Mucosa of descending colon (tissue), 3 donors: ENCODE measurements at places on chromosomes 5 and 9.

GRCh38 chr9:117224695-117225094, 190.2 kb downstream of the ASTN2 start:
- DNase-seq, result no peak

GRCh38 chr5:133933670-133934295, 34.6 kb downstream of the C5orf15 start:
- no peak for DNase-seq

DNA sequence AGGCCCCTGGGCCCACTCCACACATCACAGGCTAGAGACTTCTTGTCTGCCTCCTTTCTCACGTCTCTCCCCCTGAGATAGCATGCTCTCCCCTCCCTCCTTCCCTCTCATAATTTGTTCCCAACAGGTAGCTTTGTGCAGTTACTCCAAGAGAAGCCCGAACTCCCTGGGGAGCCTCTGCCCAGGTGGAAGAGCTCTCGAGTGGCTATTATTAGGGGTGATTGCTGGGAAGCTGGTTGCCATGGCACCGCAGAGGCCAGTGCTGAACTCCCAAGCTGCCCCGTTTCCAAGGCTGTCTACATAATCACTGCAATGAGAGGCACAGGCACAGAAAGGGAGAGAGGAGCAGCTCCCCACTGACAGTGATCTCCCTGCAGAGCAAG, 104.7 kb upstream of the GPR151 start:
- DNase-seq, result no peak

- peak; percentile 87 for DNase-seq
Measured at GRCh38 chr9:137391411-137391754, 31.6 kb downstream of the EXD3 start.

DNA sequence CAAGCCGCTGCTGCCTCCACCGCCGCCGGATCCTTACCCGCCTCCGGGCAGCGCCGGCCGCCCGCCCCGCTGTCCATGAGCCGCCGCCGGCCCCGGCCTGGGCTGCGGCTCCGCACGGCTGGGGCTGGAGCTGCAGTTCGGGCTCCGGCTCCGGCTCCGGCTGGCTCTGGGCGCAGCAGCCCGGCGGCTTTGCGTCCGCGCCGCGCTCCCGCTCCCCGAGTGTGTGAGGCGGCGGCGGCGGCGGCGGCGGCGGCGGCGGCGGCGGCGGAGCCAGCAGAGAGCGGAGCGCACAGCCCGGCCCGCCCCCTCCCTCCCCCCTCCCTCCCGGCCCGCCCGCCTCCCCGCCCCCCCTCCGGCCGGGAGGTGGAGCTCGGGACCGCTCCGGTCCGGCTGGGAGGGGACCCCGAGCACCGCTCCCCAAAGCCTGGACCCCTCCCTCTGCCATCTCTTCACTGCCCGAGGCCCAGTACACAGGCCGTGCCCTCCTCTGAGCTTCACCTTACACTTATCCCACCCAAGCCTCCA, at the start of gene PCDH1:
Gene PCDH1 (minus strand): TSS at position 225 of the 525 bp plus-strand sequence. CDS start 148 bp downstream, at position 77.
- peak; percentile 64 for DNase-seq

- DNase-seq, result no peak
Measured at GRCh38 chr5:65086234-65086890, 317.6 kb downstream of the CWC27 start.

- no peak for DNase-seq
Measured at GRCh38 chr5:6585939-6586646, 46.8 kb downstream of the NSUN2 start.

- no peak for DNase-seq
Measured at GRCh38 chr9:133384736-133385321, 8.7 kb downstream of the STKLD1 start.

DNA sequence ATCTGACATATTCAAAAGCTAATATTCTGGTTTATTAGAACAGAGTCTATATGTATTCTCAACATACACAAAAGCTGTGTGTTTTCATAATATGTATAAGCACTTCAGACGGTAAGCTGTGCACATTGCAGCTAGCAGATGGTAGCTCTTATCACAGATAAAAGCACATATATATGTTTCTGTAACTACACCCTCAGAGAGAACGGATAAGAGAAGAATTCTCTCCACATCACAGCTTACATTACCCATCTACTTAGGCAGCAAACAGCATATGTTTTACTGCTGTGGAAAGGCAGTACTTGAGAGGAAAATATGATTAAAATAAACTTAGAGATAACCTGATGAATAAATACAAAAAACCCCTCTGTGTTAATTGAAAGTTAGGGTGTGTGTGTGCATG, 450.9 kb upstream of the ZNF608 start:
- DNase-seq, result no peak

- DNase-seq, result no peak
Measured at GRCh38 chr9:125391704-125392103, 130.1 kb downstream of the GAPVD1 start.

DNA sequence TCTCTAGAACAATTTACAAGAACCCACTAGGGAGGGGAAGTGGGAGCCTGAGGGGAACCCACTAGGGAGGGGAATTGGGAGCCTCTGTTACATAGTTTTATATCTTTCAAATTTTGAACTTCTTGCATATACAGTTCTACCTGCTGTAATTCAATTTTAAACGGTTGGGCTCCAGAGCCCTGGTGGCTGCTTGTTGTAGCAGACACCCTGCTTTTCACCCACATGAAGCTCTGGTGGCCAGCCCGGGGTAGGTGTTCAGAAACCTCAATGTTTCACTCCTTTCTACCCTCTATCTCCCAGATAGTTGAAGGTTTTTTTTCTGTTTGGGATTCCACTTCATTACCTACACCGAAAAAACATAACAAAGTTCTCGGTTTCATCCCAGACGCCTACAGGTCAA, 124.4 kb downstream of the TMEM174 start:
- DNase-seq, result no peak

DNA sequence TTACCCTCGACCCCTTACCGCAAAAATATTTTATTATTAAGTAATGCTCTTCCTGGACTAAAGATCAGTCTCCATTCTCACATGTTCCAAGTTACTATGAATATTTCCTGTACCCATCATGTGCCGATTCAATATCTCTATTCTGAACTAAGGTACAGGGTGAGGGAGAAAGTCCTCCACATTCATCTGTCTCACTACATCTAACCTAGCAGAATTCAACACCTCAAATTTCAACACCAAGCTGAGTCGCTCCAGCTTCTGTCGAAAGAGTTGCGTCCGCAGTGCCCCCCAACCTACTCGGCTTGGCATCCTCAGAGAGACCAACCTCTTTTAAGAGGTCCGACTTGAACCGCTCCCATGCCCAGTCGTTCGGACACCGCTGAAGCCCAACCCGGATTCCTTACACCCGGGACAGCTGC, 1.0 kb downstream of the CERT1 start:
- no peak for DNase-seq

DNA sequence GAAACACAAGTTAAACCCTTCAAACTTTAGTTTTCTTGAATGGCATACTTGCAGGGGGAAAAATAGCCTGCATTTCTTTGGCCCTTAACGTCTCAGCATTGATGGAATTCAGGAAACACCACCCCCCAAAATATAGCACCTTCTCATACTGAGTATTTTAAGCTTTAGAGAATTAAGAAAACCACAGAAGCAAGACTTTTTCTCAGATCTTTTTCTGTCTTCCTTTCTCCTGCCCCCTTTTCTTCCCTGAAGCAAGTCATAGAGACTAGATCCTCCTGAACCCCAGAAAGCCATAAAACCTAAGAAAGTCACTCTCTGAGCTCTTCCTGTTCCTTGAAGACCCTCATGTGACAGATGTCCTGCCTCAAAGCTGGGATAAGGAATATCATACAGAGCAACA, 1069.9 kb downstream of the EFNA5 start:
- no peak for DNase-seq

DNA sequence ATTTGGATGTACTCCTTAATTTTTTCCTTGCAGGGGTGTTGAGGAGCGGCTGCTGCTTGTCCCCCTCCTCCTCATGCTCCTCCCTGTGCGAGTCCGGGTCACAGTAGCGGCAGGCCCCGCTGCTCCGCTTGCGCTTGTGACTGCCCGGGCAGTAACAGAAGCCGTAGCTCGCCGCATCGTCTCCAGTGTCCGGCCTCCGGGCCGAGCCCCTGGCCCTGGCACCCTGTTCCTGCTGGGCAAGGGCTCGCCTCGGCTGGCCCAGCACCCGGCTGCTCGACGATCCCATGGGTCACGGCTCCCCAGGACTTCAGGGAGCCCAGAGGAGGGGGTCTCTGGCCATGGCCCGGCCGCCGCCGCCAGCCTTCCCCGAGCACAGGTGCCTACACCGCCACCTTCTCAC, at the start of gene GMCL2:
Gene GMCL2 (minus strand): TSS at position 358 of the 400 bp plus-strand sequence. CDS start 72 bp downstream, at position 286.
- no peak for DNase-seq

DNA sequence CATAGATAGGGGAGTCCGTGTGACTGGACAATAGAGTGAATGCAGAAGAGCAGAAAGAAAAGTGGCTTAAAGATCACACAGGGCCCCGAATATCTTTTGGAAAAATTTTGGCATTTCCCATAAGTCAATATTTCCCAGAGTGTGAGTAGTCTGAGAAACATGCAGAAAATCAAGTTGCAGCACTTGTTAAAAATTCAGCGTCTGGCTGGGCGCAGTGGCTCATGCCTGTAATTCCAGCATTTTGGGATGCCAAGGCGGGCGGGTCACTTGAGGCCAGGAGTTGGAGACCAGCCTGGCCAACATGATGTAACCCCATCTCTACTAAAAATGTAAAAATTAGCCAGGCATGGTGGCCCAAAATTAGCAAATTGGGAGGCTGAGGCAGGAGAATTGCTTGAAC, 227.0 kb downstream of the DRD1 start:
- no peak for DNase-seq

GRCh38 chr9:95981761-95982390, 106.4 kb downstream of the ERCC6L2 start:
- no peak for DNase-seq

GRCh38 chr9:21392270-21392669, 7.1 kb upstream of the IFNA2 start:
- DNase-seq, result no peak
